Transverse colon (tissue), 4 donors: ENCODE measurements at places on chromosomes 13 and 19. TPM values are rescaled to one million over a fixed set of nuclear protein-coding genes. Genes with fewer than 3 reads are reported as not detected.

SRRM5 gene
- 0.14 TPM for total RNA-seq

FAM83E gene
- total RNA-seq: 279 TPM

KLK4 gene
- total RNA-seq: not detected

ZNF583 gene
- total RNA-seq: 3.4 TPM

PLK5 gene
- not detected for total RNA-seq

CD79A gene
- total RNA-seq: not detected

PROSER3 gene
- 9.6 TPM for total RNA-seq

NLRP12 gene
- total RNA-seq: not detected

IZUMO1 gene
- not detected for total RNA-seq

HSPBP1 gene
- 4.5 TPM for total RNA-seq

CPB2 gene
- not detected for total RNA-seq

USF2 gene
- total RNA-seq: 95.9 TPM

FEM1A gene
- total RNA-seq: 13.3 TPM

FARP1 gene
- total RNA-seq: 32.8 TPM

TMEM221 gene
- not detected for total RNA-seq

TSHZ3 gene
- total RNA-seq: 4.6 TPM

CYP2A6 gene
- not detected for total RNA-seq

METTL21C gene
- total RNA-seq: not detected

RUVBL2 gene
- 48.6 TPM for total RNA-seq

ATP4A gene
- not detected for total RNA-seq

TJP3 gene
- total RNA-seq: 294 TPM

ICAM3 gene
- total RNA-seq: 3.7 TPM

GNG8 gene
- not detected for total RNA-seq

TIMM44 gene
- 102 TPM for total RNA-seq

CEACAM7 gene
- 2,498 TPM for total RNA-seq

C19orf44 gene
- total RNA-seq: 0.37 TPM

SHANK1 gene
- total RNA-seq: not detected

CABP5 gene
- not detected for total RNA-seq

KLHL1 gene
- total RNA-seq: not detected

ANGPTL8 gene
- total RNA-seq: not detected

IGLON5 gene
- total RNA-seq: 0.27 TPM

CEBPA gene
- total RNA-seq: 84.2 TPM

CEACAM21 gene
- total RNA-seq: 1.1 TPM
